Right atrium auricular region (tissue), 2 donors: ENCODE measurements at places on chromosomes 1 and 21. TPM values are rescaled to one million over a fixed set of nuclear protein-coding genes. Genes with fewer than 3 reads are reported as not detected.

- no peaks in the 10 kb centered on the region for H3K4me1 ChIP-seq
- H3K4me3 ChIP-seq, result no peak overlapping the region
- H3K36me3 ChIP-seq, result no peaks in the 10 kb centered on the region
- H3K27me3 ChIP-seq, result no peaks in the 10 kb centered on the region
Observed at GRCh38 chr1:66489972-66490601, 43.9 kb upstream of the SGIP1 start.

DNA sequence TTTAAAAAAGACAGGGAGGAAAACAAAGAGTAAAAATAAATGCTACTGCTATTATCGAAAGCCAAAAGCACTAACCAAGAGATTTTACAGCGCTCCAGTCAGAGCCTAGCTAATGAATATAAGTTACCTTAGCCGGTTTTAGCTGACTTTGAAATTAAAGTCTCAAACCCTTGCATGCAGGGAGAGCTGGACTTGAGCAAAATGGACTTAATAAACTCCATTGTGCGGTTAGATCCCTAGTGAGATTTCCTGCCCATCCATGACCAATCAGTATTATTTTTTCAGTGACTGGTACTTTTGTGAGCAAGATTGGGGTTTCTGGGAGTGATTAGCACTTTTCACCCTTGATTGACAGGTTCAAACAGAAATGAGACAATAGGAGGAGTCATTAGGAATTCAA is 333.4 kb upstream of the ADGRL2 start:
- no peaks in the 10 kb centered on the region for H3K27me3 ChIP-seq
- no peak for DNase-seq
- no peaks in the 10 kb centered on the region for H3K36me3 ChIP-seq
- H3K4me1 ChIP-seq, result peaks cover 14% of the 10 kb centered on the region
- H3K27ac ChIP-seq, result no peak overlapping the region
- H3K4me3 ChIP-seq, result no peak overlapping the region

DNA sequence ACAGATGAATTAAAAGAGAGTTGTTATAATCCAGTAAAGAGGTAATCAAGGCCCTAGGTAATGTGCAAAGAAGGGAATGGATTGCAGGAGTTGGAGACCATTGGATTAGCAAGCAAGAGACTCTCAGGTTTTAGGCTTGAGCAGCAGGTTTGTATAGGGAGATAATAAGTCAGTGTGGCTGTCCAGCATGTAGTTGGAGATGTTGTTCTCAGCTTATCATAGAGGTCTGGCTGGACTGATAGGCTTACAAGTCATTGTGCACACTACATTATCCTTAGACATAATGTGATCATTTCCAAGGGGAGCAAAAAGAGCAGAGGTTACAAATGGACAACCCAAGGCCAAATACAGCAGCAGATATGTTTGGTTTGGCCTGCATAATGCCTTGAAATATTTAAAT is 45.9 kb upstream of the SAMD13 start:
- H3K27me3 ChIP-seq, result no peaks in the 10 kb centered on the region
- H3K4me3 ChIP-seq, result no peak overlapping the region
- no peaks in the 10 kb centered on the region for H3K36me3 ChIP-seq
- no peak overlapping the region for H3K27ac ChIP-seq
- H3K4me1 ChIP-seq, result no peaks in the 10 kb centered on the region
- no peak for DNase-seq

GRCh38 chr1:8035289-8035688 is 9.2 kb upstream of the ERRFI1 start:
- no peak overlapping the region for H3K27ac ChIP-seq
- no peaks in the 10 kb centered on the region for H3K27me3 ChIP-seq
- H3K4me3 ChIP-seq, result no peak overlapping the region
- no peaks in the 10 kb centered on the region for H3K36me3 ChIP-seq
- DNase-seq, result no peak
- H3K4me1 ChIP-seq, result no peaks in the 10 kb centered on the region

- H3K27ac ChIP-seq, result no peak overlapping the region
- H3K4me1 ChIP-seq, result peaks cover 22% of the 10 kb centered on the region
- no peaks in the 10 kb centered on the region for H3K27me3 ChIP-seq
- no peaks in the 10 kb centered on the region for H3K36me3 ChIP-seq
- no peak overlapping the region for H3K4me3 ChIP-seq
Observed at GRCh38 chr1:65260851-65261473, 48.4 kb upstream of the DNAJC6 start.

DNA sequence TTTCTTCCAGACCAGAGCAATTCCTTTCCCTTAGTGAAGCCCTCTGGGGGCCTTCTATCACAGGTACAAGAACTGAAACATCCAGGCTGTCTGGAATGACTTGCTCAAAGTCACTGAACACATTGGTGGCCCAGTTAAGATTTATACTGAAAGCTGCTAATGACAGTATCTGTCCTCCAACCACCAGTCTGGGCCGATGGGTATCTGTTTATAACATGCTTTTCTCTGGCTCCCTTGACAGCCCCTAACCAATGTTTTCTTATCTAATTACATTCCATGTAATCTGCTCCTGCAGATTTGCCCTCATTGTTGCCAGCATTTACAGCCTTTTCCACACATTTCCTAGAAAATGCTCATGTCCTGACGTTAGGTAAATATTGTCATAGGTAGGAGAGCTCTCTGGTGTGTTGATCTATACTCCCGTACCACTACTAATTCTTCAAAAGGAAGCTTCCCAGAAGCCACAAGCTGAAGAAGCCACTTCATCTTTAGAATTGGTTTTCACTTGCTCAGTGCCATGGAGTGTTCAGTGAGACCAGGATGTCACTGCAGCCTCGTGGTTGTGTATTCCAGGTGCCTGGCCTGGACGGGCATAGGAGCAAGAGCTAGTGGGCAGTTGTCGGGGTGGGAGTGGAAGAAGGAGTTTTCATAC is 163.9 kb downstream of the TSEN15 start:
- no peaks in the 10 kb centered on the region for H3K4me1 ChIP-seq
- no peak overlapping the region for H3K4me3 ChIP-seq
- no peak overlapping the region for H3K27ac ChIP-seq

FAM110D gene
- total RNA-seq, result 4.3 TPM

DNA sequence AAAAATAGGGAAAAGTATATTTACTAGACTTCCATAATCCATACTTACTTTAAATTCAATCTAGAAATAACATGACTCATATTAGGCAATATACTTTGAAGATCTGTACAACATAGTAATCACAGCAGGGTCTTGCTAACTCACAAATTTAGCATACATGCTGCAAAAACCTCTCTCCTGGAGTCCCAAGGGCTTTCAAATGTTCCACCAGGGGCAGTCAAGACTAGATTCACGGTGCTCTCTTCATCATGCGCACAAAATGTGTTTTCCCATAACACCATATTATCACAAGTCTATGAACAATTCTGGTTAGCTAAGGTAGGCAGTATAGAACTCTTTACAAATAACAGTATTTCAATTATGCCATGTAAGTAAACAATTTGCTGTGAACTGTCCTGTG is 45.8 kb downstream of the SSX2IP start:
- H3K27me3 ChIP-seq, result no peaks in the 10 kb centered on the region
- no peak for DNase-seq
- H3K4me3 ChIP-seq, result no peak overlapping the region
- no peaks in the 10 kb centered on the region for H3K36me3 ChIP-seq
- no peaks in the 10 kb centered on the region for H3K4me1 ChIP-seq

- no peak overlapping the region for H3K4me3 ChIP-seq
- H3K36me3 ChIP-seq, result no peaks in the 10 kb centered on the region
- H3K27me3 ChIP-seq, result no peaks in the 10 kb centered on the region
- no peak for DNase-seq
Observed at GRCh38 chr1:241817331-241817792, 30.6 kb upstream of the EXO1 start.
